ENCODE measurements at places on chromosomes 3 and 15. TPM values are rescaled to one million over a fixed set of nuclear protein-coding genes. Genes with fewer than 3 reads are reported as not detected.

DNA sequence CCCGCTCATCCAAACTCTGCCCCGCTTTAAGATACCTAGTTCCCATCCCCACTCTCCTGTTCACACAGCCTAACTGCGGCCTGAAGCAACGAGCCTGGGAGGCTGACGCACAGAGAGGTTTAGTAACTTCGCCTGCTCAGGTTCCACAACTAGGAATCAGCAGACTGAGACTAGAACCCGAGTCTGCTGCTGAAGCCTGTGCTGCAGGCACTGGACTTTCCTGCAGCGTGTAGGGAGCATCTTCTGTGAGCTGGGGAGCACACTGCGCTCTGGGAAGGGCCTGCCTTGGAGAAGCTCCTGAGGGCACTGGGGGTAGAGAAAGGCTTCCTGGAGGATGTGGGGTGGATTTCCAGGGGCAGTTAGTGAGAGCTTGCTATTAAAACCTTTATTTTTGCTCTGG is 4.8 kb upstream of the MAP6D1 start:
- H3K27ac ChIP-seq: no peak overlapping the region
- H3K36me3 ChIP-seq: peaks cover 24% of the 10 kb centered on the region
- no peak overlapping the region for H3K4me3 ChIP-seq
- no peaks in the 10 kb centered on the region for H3K27me3 ChIP-seq
- DNase-seq: no peak
- H3K4me1 ChIP-seq: peaks cover 11% of the 10 kb centered on the region

DNA sequence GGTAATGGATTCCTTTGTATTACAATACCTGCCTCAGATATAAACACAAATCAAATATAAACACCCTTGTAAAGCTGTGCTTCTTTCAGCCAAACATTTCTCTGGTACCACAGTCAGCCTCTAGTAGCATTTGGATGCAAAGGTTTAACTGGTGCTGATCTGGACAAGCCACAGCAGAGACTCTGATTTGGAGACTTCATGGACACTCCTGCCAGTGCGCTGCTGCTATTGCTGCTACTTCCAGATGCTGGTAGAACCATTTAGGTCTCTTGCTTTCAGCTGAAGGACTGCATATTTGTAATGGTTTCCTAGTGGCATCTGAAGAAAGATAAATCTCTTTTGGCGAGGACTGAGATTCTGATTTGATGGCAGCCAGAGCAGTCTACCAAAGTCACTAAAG is 36.9 kb downstream of the NCK1 start:
- no peak for DNase-seq
- H3K4me3 ChIP-seq: no peak overlapping the region
- H3K4me1 ChIP-seq: no peaks in the 10 kb centered on the region
- H3K36me3 ChIP-seq: no peaks in the 10 kb centered on the region
- no peaks in the 10 kb centered on the region for H3K27me3 ChIP-seq

Gene SAMMSON
- 0.17 TPM for total RNA-seq

Gene LYZL4
- total RNA-seq: not detected

All from spinal cord (tissue), 10 donors.